ENCODE measurements at places on chromosomes 1 and 21.

GRCh38 chr1:201222125-201222524, 31.5 kb downstream of the IGFN1 start:
- DNase-seq, result no peak

GRCh38 chr1:183634429-183635065, 1.0 kb downstream of the ARPC5 start:
- DNase-seq, result no peak

GRCh38 chr1:94143173-94143808, 22.3 kb upstream of the ABCA4 start:
- no peak for DNase-seq

- DNase-seq, result no peak
These were observed 32.2 kb downstream of the PSEN2 start for GRCh38 chr1:226902601-226903000.

GRCh38 chr1:16289959-16290358, 53.0 kb upstream of the CPLANE2 start:
- DNase-seq, result no peak

DNA sequence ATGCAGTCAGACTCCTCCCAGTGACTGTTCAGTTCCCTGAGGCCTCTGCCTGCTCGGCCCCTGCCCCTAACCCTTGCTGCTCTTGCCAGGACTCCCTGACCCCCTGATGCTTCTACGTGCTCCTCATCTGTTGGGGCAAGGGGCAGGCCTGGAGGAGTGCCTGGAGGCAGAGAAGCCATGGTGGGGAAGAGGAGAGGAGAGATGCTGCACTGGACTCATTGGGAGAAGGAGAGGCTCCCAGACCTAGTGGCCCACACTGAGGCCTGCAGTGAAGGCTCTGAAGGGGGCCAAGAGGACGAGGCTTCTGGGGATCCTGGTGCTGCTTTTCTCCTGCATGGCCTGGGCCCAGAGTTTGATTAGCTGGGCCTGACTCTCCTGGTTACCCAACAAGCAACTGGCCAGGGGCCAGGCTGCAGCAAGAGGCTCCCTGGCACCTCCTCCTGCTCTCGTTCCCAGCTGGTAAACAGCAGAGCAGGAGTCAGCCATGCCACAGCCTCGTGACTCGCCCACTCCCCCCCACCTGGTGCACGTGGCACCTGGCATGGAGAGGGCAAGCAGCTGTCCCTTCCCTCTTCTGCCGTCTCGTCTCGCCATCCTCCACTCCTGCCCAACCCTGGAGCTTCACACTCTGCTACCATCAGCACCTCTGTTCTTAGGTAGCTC, 847 bp upstream of the RORC start:
- DNase-seq, result no peak

All from stimulated activated effector memory CD8-positive, alpha-beta T cell treated with anti-CD3 and anti-CD28 coated beads, Interleukin-12 subunit alpha, Interleukin-12 subunit beta, amount 100 ng/mL, for 72 hours (primary cell).